ENCODE measurements at places on chromosomes 7 and 10.
A peak's percentile ranks its signal among the peaks of the same experiment; 100 is the strongest.

- no peak for DNase-seq
These were observed 55.0 kb downstream of the GNAI1 start for GRCh38 chr7:80189638-80190037.

GRCh38 chr10:102230861-102231356 is 4.8 kb downstream of the ELOVL3 start:
- DNase-seq: peak; percentile 7

DNA sequence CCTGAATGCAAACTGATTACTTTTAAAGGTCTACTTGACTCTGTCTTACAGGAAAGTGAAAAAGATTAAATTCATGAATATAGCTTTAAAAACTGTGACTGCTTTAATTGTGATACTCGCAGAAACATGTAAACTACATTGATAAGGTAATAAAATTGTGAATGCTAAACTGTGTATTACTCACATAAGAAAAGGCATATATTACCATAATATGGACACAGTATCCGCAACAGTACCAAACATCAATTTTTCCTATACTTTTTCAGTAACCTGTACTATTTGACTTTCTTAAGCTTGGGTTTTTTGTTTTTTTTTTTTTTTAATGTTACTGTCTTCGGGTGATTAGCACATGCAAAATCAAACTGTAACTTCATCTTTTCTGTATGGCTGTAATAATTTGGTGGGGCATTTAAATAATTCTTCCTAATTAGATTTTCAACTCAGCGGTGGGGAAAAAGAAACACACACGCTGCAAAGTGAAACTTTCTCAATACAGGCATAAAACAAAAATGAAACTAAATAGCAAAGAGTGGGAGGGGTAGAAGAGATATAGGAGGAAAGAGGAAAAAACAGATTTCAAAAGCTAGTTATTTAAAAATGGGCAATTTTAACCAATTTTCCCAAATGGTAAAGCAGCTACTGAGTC is 23.2 kb downstream of the NT5C3A start:
- DNase-seq: no peak

DNA sequence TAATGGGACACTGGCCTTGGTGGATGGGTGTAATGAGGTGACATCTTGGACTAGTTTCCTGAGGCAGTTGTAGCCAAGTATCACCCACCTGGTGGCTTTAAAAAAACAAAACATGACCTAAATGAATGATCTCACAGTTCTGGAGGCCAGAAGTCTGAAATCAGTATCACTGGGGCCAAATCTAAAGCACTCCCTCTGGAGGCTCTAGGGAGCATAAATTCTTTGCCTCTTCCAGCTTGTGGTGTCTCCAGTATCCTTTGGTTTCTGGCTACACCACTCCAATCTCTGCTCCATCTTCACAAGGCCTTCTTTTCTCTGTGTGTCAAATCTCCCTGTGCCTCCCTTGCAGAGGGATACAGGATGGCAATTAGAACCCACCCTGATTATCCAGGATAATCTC is 342.9 kb downstream of the CALN1 start:
- DNase-seq: no peak

DNA sequence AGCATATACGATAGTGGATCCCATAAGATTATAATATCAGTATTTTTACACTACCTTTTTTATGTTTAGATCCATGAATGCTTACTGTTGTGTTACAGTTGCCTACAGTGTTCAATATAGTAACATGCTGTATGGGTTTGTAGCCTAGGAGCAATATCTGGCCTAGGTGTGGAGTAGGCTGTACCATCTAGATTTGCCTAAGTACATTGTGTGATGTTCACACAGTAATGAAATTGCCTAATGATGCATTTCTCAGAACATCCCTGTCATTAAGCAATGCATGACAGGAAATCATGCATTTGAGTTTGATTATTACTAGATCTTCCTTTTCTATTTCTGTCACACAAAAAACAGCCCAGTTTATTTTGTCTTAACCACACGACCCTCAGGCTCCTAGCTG is 14.5 kb downstream of the CBX3 start:
- no peak for DNase-seq

- DNase-seq: no peak
These were observed 36.6 kb downstream of the ABCB5 start for GRCh38 chr7:20651960-20652544.

DNA sequence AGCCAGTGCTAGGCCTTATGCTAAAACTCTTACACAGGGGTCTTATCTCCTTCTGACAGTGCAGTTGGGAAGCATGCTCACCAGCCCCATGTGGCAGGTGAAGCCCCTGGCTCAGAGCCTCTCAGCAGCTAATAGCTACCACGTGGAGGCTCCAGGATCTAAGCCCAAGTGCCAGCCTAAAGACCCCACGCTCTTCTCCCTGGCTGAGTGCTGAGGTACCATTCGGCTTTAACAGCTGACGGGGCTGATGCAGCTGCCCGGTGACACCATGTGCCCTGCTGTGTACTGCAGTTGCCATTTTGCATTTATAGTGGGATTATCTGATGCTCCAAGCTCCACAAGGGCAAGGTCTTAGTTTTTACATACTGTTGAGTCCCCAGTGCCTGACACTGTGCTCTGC is 515.7 kb upstream of the GALNT17 start:
- no peak for DNase-seq

DNA sequence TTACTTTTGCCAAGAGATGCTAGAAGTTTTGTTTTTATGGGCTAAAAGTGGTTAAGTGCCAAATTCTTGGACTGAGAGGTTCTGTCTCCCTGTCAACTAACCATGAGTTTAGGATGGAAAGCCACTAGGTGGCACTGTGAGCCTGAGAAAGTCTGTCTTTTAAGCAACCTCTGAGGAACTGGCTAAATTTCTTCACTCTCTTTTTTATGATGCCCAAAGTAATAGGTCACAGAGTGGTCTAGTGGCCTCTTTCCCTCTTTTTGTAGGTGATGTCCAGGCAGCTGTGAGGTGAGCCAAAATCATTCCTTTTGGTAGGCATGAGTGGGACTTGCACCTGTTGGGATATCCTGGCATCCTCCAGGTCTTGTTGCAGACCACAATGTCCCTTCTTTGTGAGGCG is 56.8 kb downstream of the SND1 start:
- DNase-seq: peak; percentile 55

GRCh38 chr7:76338298-76339084 is 20.3 kb downstream of the YWHAG start:
- peak; percentile 77 for DNase-seq

GRCh38 chr7:30135301-30136116 is 723 bp downstream of the MTURN start:
- DNase-seq: peak; percentile 30

DNA sequence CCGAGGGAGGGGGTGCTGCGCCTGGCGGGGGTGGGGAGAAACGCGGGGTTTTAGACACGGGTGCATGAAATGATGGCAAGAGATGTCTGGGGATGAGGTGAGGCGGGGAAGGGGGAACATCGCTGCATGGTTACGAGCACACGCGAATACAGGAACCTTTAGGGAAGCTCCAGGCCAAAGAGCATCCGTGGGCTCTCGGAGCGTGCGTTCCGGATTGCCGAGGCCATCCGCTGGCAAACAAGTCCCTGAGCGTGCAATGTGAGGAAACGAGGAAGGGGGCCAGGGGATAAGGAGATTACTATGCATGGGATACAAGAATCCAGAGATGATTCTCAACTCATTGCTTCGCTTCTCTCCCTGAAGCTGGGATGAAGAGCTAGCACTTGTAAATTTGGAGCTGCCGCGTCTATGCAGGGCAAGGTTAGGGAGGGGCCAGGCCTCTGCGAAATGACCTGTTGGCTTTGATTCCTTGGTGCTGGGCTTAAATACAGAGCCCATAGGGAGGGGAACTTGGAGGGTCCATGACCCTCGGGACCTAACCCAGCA is 520 bp upstream of the WNT2 start:
- DNase-seq: no peak

GRCh38 chr10:86113983-86114382 is 252.6 kb downstream of the GRID1 start:
- no peak for DNase-seq

DNA sequence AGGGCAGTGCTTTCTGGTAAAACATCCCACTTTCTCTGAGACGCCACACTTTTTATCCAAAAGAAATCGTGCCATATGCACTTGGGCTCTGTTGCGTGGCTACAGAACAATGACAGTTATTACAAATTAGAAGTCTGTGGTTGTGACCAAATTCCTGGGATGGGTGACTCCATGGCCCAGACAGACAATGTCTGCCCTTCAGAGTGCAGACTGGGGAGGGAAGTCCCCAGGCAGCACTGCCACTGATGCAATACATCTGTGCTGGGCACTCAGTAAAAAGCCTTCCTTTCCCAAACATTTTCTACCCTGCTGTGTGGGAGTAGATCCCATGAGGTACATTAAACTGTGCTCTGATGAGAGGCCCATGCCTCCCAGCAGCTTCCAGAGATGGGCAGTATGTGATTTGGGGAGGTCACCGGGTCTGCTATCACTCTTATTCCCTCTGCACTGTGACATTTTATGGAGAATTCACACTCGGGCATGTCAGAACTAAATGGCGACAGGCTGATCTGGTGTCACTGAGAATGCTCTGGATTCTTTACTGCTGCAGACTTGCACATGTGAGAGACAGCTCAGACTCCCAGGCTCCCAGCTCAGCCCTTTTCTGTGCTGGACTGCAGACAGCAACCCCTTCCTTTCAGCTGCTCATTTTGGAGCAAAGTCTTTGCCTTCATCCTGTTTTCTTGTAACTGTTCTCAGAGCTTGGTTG is 243.5 kb upstream of the ZNF32 start:
- no peak for DNase-seq

- peak; percentile 13 for DNase-seq
These were observed 203.4 kb upstream of the AHR start for GRCh38 chr7:17094963-17095574.

DNA sequence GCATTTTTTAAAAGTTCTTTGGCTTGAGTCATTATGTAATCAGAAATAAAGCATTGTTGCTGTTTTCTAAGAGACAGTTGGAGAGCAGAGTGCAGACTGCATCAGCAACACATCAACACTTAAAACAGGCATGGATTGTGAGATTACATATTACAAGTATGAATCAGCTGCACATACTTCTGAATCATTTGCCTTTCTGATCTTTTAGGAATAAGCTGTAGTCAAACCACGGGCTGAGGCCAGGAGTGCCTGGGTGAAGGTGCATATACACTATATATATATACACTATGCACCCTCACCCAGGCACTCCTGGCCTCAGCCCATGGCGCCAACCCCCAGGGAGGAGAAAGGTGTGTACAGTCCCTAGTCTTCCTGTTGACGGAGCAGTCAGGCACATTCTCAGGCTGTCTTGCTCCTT is 52.4 kb upstream of the DLX6 start:
- DNase-seq: no peak

DNA sequence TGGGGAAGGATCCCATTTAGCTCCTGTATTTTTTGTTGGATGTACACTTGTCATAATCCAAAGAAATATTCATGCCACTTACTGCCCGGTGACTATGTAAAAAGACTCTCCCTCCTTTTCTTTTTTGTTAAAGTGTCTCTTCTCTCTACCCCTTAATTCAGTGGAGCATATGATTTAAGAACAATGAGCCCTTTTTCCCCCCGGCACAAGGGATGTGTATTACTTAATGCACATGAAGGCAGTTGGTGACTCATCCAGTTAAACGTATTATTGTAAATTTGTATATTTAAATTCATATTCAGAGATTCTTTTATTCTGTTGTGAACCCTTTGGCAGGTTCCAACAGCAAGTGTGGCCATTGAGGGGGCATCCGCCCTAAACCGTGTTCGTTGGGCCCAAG is 241.9 kb downstream of the SLC25A13 start:
- peak; percentile 54 for DNase-seq

DNA sequence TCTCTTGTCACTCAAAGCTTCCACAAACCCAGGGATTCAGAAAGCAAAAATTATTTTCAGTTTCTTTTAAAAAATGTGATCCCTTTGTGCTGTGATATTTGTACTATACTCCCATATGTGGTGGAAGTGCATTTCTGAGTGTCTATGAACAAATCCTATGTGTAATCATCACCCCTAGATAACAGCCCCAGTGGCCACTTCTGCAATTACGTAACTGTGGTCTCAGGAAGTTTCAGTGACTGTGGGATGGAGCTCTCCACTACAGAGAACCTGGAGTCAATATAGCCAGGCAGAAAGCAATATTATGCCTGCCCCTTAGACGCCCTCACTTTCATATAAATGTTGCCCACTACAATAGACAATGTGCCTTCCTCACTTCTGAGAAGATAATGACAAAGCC is 1101.7 kb upstream of the GHITM start:
- DNase-seq: no peak

DNA sequence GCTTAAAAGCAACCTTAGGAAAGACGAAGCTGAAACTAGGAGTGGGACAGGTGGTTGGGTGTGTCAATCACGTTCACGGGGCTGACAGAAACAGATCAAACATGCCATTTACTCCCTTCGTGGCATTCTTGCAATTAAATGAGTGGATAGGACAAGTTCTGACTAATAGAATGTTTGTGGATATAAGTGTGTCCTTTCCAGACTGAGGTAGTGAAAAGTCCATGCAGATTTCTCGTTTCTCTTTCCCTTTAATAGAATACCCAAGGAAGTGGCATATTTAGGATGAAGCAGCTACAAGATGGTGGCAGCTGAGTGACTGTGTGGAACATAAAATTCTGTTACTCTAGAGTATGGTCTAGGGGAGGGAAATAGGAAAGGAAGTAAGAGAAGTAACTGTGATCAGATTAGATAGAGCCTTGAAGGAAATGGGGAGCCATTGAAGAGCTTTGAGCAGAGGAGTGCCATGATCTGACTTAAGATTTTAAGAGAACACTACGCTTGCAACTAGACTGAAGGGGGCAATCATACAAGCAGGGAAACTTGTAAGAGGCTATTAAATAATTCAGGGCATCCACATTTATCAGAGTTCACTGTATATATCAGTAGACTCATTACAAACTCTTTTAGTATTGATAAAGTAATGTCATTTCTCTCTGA is 46.3 kb upstream of the HYAL4 start:
- DNase-seq: no peak

DNA sequence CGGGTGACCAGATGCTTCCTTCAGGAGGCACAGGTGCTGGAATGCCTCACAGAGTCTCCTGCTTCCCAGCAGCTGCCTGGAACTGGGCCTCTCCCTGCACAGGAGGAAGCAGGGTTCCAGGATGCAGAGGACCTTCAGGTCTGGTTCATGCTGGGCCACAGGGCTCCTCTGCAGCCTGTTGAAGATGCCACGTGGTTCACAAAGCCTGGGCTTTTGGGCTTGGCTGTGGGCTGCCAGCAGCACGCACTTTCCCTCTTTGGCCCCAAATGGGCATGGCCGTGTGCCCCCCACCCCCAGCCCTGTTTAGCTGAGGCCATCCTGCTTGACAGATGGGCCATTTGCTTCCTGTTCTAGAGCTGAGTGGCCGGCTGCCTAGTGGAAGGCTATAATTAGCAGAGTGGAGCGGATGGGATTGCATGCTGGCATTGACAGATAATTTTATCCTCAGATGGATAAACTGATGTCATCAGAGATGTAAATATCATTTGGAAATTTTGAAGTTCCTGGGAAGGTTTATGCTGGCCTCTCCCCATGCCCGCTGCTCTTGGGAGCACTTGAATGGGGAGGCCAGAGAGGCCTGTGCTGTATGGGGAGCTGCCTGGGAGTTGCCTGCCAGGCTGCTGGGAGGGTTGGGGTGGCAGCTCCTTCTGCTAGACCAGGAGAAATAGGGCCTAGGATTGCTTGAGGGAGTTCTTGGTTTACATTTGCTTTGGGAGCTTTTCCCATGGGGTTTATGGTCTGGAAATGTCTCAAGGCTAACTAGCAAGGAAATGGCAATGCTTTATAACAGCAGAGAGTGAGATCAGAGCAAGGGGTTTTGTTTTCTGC is 28.2 kb downstream of the TSPAN15 start:
- DNase-seq: no peak
